ENCODE measurements at places on chromosomes 12 and 14.
A peak's percentile ranks its signal among the peaks of the same experiment; 100 is the strongest.

DNA sequence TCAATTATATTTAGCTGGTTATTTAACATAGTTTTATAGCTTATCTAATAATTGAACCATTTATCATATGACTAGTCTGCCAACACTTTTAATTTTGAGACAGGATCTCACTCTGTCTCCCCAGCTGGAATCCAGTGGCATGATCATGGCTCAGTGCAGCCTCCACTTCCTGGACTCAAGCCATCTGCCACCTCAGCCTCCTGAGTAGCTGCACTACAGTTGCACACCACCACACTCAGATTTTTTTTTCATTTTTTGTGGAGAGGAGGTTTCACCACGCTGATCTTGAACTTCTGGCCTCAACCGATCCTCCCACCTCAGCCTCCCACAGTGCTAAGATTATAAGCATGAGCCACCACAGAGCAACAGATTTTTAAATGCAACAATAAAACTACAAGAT lies 151.4 kb upstream of the MDGA2 start:
- DNase-seq = no peak

DNA sequence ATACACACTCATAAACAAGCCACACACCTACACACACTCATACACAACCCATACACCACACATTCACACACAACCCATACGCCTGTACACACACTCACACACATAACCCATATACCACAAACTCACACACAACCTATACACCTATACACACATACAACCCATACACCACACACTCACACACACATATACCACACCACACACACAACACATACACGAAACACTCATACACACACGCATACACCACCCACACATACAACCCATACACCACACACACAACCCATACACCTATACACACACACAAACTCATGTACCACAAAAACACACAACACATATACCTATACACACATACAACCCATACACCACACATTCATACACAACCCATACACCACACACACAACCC lies 164.3 kb downstream of the TMEM121 start:
- no peak for DNase-seq

- no peak for DNase-seq
Measured at GRCh38 chr12:62802984-62803383, 132.0 kb downstream of the PPM1H start.

GRCh38 chr14:102235275-102235897 lies 69.6 kb downstream of the MOK start:
- DNase-seq = peak; percentile 91

Measured in GM19239 (cell line).